H9 (cell line): ENCODE measurements at places on chromosomes 1 and 21. TPM values are rescaled to one million over a fixed set of nuclear protein-coding genes. Genes with fewer than 3 reads are reported as not detected.

DNA sequence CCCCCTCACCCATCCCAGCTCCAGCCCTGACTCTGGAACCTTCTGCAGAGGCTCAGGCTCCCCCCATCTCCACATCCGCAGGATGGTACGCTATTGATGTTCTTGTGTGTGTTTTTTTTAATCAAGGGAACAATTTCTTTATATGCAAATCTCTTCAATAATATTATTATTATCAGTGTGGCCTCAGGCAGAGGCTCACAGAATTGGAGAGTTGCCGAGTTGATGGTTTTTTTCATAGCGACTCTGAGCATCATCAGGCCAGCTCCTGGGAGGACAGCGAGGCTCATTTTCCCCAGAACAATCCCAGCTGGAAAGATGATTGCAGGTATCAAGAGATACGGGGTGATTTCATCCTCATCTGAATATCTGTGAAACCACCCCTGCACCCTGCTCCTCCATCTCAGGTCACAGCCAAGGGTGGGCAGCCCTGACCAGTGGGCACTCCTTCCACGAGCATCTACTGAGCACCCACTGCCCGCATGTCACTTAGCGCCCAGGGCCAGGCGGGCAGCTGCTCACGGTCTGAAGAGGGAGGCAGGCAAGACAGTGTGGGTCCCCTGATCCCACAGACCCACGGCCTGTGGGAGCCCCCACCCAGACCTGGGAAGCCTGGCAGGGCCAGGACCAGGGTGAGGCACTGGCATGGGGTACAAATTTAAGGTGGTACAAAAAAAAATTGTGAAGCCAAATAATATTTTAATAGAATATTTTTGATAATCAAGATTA, 245.6 kb upstream of the VAMP3 start:
- H3K27ac ChIP-seq: no peak overlapping the region
- no peak for DNase-seq
- H3K27me3 ChIP-seq: no peaks in the 10 kb centered on the region
- no peaks in the 10 kb centered on the region for H3K4me1 ChIP-seq

- no peak overlapping the region for H3K27ac ChIP-seq
- H3K4me3 ChIP-seq: no peak overlapping the region
- H3K4me1 ChIP-seq: no peaks in the 10 kb centered on the region
- peaks cover 4% of the 10 kb centered on the region; the same call in 2 of the 3 replicates for H3K36me3 ChIP-seq
- H3K27me3 ChIP-seq: no peaks in the 10 kb centered on the region
- DNase-seq: peak; percentile 71
These were observed 45.5 kb downstream of the CD46 start for GRCh38 chr1:207797229-207797973.

GRCh38 chr1:178376008-178376407, 120.8 kb downstream of the CLEC20A start:
- H3K36me3 ChIP-seq: no peaks in the 10 kb centered on the region
- peaks cover 6% of the 10 kb centered on the region; the same call in 1 of the 2 replicates for H3K4me1 ChIP-seq
- no peak overlapping the region for H3K27ac ChIP-seq
- no peak for DNase-seq

RIPPLY3 gene
- 1.7 and 1.9 TPM in 2 replicates for total RNA-seq

- no peak for DNase-seq
- no peaks in the 10 kb centered on the region for H3K4me1 ChIP-seq
- no peak overlapping the region for H3K27ac ChIP-seq
- no peaks in the 10 kb centered on the region for H3K36me3 ChIP-seq
- no peaks in the 10 kb centered on the region; the same call in 1 of the 2 replicates for H3K27me3 ChIP-seq
These were observed 110.8 kb upstream of the KAZN start for GRCh38 chr1:14487671-14488070.

- no peaks in the 10 kb centered on the region for H3K36me3 ChIP-seq
- no peak for DNase-seq
- no peak overlapping the region for H3K27ac ChIP-seq
- no peaks in the 10 kb centered on the region for H3K27me3 ChIP-seq
These were observed 72.6 kb upstream of the USP24 start for GRCh38 chr1:55287723-55288122.

CYP4Z1 gene
- not detected in 2 replicates for total RNA-seq

TRAF3IP3 gene
- not detected in 2 replicates for total RNA-seq

ZMYND12 gene
- 0.42 and 0.55 TPM in 2 replicates for total RNA-seq

TLCD4 gene
- total RNA-seq: 1.8 and 2.0 TPM in 2 replicates

- no peaks in the 10 kb centered on the region for H3K4me1 ChIP-seq
- no peaks in the 10 kb centered on the region; the same call in 2 of the 3 replicates for H3K36me3 ChIP-seq
- no peak overlapping the region for H3K27ac ChIP-seq
These were observed 96.2 kb upstream of the EDN2 start for GRCh38 chr1:41580520-41581172.

- H3K27ac ChIP-seq: no peak overlapping the region
- no peaks in the 10 kb centered on the region for H3K27me3 ChIP-seq
- no peak overlapping the region for H3K4me3 ChIP-seq
- H3K4me1 ChIP-seq: no peaks in the 10 kb centered on the region
- DNase-seq: no peak
These were observed 9.5 kb downstream of the ACTL8 start for GRCh38 chr1:17764591-17764990.

CHML gene
- 43.7 and 45.7 TPM in 2 replicates for total RNA-seq

MAP10 gene
- 1.2 and 1.3 TPM in 2 replicates for total RNA-seq

DNA sequence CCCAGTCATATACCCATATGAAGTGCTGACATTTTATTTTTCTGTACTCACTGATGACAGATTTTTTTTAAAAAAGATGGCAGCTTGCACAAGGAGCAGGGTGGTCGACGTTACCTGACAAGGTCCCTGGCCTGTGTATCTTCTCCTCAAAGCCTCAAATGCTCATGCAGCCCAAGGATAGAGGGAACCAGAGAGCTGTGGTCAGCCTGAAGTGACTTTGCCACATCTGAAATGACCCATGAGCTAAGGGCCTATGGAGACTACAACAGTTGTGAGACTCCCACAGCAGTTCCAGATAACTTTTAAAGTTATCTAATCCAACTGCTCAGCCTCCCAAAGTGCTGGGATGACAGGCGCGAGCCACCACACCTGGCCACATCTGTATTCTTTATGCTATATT, 131.1 kb downstream of the GLUL start:
- no peak for DNase-seq
- H3K4me1 ChIP-seq: no peaks in the 10 kb centered on the region
- no peak overlapping the region for H3K27ac ChIP-seq
- H3K36me3 ChIP-seq: no peaks in the 10 kb centered on the region
- H3K27me3 ChIP-seq: no peaks in the 10 kb centered on the region

GRCh38 chr1:207317561-207317960, 3.9 kb upstream of the CD55 start:
- H3K27ac ChIP-seq: no peak overlapping the region
- H3K36me3 ChIP-seq: no peaks in the 10 kb centered on the region
- no peak for DNase-seq
- no peaks in the 10 kb centered on the region for H3K27me3 ChIP-seq
- no peaks in the 10 kb centered on the region; the same call in 1 of the 2 replicates for H3K4me1 ChIP-seq
- H3K4me3 ChIP-seq: no peak overlapping the region

DNA sequence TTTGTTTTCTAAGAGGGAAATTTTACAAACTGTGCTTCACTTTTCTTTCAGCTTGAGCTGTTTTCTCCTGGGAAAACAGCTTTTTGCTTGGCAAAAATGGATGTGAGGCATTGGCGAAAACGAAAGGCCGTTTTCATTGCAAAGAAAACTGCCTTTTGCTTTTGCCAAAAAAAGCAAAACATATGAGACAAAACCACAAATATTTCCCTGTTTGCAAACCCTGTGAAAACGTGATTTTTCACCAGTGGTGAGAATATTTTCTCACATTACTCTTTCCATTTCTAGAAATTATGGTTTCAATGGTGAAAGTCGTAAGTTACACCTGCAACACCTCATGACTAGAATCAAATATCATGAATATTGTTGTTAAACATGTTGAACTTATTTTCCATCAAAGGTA, 74.0 kb upstream of the ZBTB18 start:
- H3K4me1 ChIP-seq: no peaks in the 10 kb centered on the region
- no peak overlapping the region for H3K4me3 ChIP-seq
- no peak overlapping the region for H3K27ac ChIP-seq
- DNase-seq: no peak
- no peaks in the 10 kb centered on the region for H3K36me3 ChIP-seq

MACF1 gene
- total RNA-seq: 172 and 190 TPM in 2 replicates

- H3K4me3 ChIP-seq: no peak overlapping the region
- H3K36me3 ChIP-seq: peaks cover 6% of the 10 kb centered on the region; the same call in 2 of the 3 replicates
- no peaks in the 10 kb centered on the region for H3K27me3 ChIP-seq
- H3K4me1 ChIP-seq: no peaks in the 10 kb centered on the region
These were observed 1.9 kb upstream of the CCDC30 start for GRCh38 chr1:42461196-42461595.

SDHB gene
- 76.7 and 77.5 TPM in 2 replicates for total RNA-seq

- no peaks in the 10 kb centered on the region for H3K4me1 ChIP-seq
- no peak for DNase-seq
- H3K36me3 ChIP-seq: no peaks in the 10 kb centered on the region; the same call in 2 of the 3 replicates
These were observed 23.7 kb upstream of the NRIP1 start for GRCh38 chr21:15088488-15088887.

MASP2 gene
- 0.46 and 0.57 TPM in 2 replicates for total RNA-seq

GRCh38 chr1:230423261-230423660, 2.9 kb downstream of the PGBD5 start:
- H3K4me3 ChIP-seq: no peak overlapping the region; the same call in 1 of the 2 replicates
- H3K36me3 ChIP-seq: peaks cover 21% of the 10 kb centered on the region
- H3K27me3 ChIP-seq: no peaks in the 10 kb centered on the region; the same call in 1 of the 2 replicates
- no peak for DNase-seq
- no peaks in the 10 kb centered on the region; the same call in 1 of the 2 replicates for H3K4me1 ChIP-seq

KRTAP19-3 gene
- not detected in 2 replicates for total RNA-seq

KLHDC9 gene
- 6.6 and 7.0 TPM in 2 replicates for total RNA-seq

VCAM1 gene
- 0.07 TPM in 1 of 2 replicates, not detected in the other for total RNA-seq

- no peak overlapping the region; the same call in 2 of the 3 replicates for H3K4me3 ChIP-seq
- H3K27me3 ChIP-seq: no peaks in the 10 kb centered on the region
- no peaks in the 10 kb centered on the region for H3K4me1 ChIP-seq
- DNase-seq: no peak
- H3K27ac ChIP-seq: no peak overlapping the region
- H3K36me3 ChIP-seq: no peaks in the 10 kb centered on the region; the same call in 2 of the 3 replicates
These were observed 60.4 kb downstream of the KCNN3 start for GRCh38 chr1:154809436-154810413.

- no peak for DNase-seq
- no peak overlapping the region for H3K4me3 ChIP-seq
- no peaks in the 10 kb centered on the region for H3K27me3 ChIP-seq
These were observed 31.9 kb downstream of the KIF14 start for GRCh38 chr1:200588698-200589097.

KCNT2 gene
- 8.4 and 9.1 TPM in 2 replicates for total RNA-seq

DNA sequence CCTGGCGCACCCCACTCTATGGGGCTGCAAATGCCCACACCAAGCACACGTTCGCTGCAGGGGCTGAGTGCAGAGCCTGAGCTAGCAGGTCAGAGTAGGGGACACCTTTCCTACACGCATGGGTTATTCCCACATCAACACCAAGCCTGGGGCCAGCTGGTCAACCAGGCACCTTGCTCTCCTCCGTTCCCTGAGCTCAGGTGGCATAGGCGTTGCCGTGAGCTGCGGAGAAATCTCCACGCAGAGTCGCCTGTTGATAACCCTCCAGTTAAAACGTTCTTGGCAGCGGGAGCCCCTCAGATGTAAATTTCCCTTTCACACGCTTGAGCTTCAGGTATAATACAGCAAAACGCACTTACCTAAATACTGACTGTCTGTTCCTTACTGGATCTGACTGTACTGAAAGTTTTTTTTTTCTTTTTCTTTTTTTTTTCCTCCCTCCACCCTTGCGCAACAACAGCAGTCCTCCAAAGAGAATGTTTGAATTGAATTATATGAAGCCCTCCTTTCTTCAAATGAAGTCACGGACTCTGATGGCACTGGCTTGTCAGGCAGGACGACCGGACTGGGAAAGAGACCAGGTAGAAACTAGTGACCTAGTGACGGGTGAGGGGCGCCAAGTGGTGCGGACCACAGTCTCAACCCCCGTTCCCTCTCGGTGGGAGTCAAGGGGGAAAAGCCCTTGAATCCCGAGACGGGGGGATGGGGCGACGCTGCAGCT, 2.1 kb downstream of the BRINP3 start:
- peak overlapping the region; percentile 53 for H3K4me3 ChIP-seq
- H3K4me1 ChIP-seq: no peaks in the 10 kb centered on the region
- H3K27ac ChIP-seq: no peak overlapping the region
- H3K27me3 ChIP-seq: peaks cover 20% of the 10 kb centered on the region; the same call in 1 of the 2 replicates
- H3K36me3 ChIP-seq: no peaks in the 10 kb centered on the region
- DNase-seq: peak; percentile 59

FCRL6 gene
- total RNA-seq: not detected in 2 replicates

DNA sequence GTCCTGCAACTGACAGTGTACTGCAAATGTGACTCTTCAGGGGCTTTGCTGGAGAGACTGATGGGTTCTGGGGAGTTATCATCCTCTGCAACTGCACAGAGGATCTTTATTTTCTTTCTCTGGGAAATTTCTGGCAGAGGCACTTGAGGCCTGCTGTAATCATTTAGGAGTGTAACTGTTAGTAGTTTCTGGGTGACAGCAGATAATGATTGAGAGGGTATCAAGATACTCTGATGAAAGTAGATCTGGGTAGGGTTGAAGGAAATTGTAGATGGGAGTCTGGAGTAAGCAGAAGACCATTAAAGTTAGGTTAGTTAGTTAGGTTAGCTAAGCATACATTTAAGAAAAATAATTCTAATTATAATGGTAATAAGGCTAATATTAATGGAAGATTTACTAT, 11.0 kb upstream of the DDR2 start:
- DNase-seq: no peak
- no peak overlapping the region for H3K4me3 ChIP-seq
- H3K36me3 ChIP-seq: peaks cover 13% of the 10 kb centered on the region
- H3K27ac ChIP-seq: no peak overlapping the region

- peak overlapping the region; percentile 88 for H3K4me3 ChIP-seq
- H3K27me3 ChIP-seq: peaks cover 4% of the 10 kb centered on the region; the same call in 1 of the 2 replicates
- H3K4me1 ChIP-seq: no peaks in the 10 kb centered on the region
- no peak overlapping the region for H3K27ac ChIP-seq
- DNase-seq: no peak
These were observed 749 bp upstream of the EFHD2 start for GRCh38 chr1:15408890-15409387.

- no peak for DNase-seq
- H3K36me3 ChIP-seq: no peaks in the 10 kb centered on the region
- no peaks in the 10 kb centered on the region for H3K27me3 ChIP-seq
These were observed 60.2 kb downstream of the GLUL start for GRCh38 chr1:182331387-182331786.

GPR161 gene
- 9.9 and 10.6 TPM in 2 replicates for total RNA-seq

GRCh38 chr1:98793136-98793535, 131.6 kb downstream of the SNX7 start:
- H3K36me3 ChIP-seq: no peaks in the 10 kb centered on the region
- H3K4me3 ChIP-seq: no peak overlapping the region
- H3K4me1 ChIP-seq: no peaks in the 10 kb centered on the region

NPR1 gene
- total RNA-seq: 8.6 and 8.9 TPM in 2 replicates

THAP3 gene
- 14.0 and 15.3 TPM in 2 replicates for total RNA-seq

BNIPL gene
- 1.2 and 1.5 TPM in 2 replicates for total RNA-seq

TRIM17 gene
- 2.8 TPM in 2 replicates for total RNA-seq

DNA sequence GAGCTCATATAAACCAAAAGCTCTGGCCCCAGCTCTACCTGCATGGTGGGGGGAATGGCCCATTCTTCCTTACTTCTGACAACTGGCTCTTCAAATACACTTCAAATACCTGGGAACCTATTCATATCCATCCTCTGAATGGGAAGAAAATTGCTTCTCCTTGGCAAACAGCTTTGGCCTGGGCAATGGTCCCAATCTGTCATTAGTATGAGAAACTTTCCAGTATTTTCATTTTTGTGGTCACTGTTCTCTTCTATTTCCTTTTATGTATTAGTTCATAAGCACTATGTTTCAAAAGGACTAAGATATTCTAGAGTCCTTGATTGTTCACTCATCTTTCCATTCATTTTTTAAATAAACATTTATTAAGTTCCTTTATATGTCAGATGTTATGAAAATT, 5.2 kb upstream of the HSD3B2 start:
- no peak overlapping the region for H3K4me3 ChIP-seq
- no peak overlapping the region for H3K27ac ChIP-seq
- H3K4me1 ChIP-seq: no peaks in the 10 kb centered on the region
- no peak for DNase-seq
- H3K27me3 ChIP-seq: no peaks in the 10 kb centered on the region

RCAN3 gene
- 13.0 TPM in 2 replicates for total RNA-seq

LHX4 gene
- total RNA-seq: 1.9 and 2.0 TPM in 2 replicates
